ENCODE measurements at places on chromosomes 11 and 22.

GRCh38 chr11:31645747-31646146 lies 136.2 kb downstream of the ELP4 start:
- DNase-seq, result no peak

GRCh38 chr22:37244922-37245722 lies 1.1 kb upstream of the RAC2 start:
- DNase-seq, result no peak

DNA sequence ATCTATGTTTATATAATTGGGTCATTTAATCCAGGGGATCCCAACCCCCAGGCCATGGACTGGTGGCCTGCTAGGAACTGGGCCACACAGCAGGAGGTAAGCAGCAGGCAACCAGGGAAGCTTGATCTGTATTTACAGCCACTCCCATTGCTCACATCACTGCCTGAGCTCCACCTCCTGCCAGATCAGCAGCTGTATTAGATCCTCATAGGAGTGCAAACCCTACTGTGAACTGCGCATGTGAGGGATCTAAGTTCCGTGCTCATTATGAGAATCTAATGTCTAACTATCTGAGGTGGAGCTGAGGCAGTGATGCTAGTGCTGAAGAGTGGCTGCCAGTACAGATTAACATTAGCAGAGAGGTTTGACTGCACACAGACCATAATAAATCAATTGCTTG lies 32.8 kb downstream of the MS4A2 start:
- no peak for DNase-seq

DNA sequence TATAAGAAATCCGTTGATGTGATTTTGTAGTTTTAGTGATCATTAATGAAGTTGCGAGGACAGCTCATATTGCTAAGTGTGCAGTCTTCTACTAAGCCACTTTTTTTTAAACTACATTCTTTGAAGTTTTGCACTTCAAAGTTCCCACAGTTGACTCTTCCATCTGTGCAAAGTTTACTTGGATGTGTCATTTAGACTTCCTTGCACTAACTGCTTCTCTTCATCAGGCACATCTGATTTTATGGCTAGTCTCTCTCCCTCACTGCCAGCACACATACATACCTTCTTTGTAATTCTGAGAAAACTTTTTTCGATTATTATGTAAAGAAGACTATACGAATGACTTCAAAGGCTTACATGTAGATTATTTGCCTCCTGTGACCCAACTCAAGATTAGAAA lies 250.0 kb downstream of the DYNC2H1 start:
- no peak for DNase-seq

GRCh38 chr11:67671211-67671520 lies 3.3 kb downstream of the ALDH3B2 start:
- no peak for DNase-seq

DNA sequence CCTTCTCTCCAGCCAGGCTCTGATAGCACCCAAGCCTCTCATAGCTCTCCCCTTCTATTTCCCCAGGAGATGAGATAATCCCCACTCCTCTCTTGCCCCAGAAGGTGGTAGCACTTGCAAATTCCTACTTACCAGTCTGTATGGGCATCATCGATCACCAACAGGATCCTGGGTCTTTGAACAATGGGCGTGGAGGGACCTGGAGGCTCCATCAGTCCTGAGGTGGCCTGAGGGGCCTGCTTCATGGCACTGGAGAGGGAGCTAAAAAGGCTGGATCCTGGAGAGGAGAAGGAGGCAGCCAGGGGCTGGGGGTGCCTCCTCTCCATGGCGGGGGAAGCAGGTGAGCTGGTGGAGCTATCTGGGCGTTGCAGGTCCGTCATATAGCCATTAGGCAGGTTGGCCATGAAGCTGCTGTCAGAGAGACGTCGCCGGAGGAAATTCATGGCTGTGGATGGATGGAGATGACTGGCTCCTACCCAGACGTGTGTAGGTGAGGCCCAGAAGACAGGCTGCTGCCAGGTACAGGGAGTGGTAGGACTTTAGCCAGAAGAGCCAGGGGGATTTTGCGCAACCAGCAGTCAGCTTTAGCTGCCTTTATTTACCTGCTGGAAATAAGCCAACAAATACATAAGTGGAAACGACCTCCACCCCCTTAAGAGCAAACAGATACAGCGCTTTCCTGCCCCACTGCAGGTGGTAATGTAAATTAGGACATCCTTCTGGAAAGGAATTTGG lies 51.8 kb downstream of the SYN3 start:
- no peak for DNase-seq

DNA sequence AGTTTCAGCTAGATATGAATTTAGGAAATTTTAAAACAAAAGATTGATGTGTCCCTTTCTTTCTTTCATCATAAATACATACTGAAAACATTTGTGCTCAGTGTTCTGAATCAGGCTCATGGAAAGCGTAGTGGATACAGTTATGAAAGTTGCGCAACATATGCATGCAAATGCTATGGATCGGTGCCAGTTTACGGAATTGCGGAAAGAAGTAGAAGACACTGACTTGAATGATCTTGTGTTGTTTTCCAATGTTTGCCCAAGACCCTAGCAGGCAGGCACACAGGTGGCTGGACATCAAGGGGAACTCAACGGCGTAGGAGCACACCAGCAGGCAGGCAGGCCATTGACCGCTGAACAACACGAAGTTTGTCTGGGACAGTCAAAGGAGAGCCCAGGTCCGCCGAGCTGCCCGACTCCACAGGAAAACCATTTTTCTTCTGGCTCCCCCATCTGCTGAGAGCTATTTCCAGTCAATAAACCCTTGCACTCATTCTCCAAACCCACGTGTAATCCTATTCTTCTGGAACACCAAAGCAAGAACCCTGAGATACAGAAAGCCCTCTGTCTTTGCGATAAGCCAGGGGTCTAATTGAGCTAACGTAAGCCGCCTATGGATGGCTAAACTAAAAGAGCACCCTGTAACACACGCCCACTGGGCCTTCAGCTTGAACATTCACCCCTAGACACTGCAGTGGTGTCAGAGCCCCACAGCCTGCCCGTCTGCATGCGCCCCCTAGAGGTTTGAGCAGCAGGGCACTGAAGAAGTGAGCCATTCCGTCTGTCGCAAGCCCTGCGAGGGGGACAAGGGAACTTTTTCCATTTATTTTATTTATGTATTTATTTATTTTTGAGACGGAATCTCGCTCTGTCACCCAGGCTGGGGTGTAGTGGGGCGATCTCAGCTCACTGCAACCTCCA lies 7.4 kb upstream of the BIRC3 start:
- no peak for DNase-seq

- no peak for DNase-seq
Observed at GRCh38 chr22:47012589-47013370, 250.3 kb downstream of the TBC1D22A start.

- no peak for DNase-seq
Observed at GRCh38 chr11:1491379-1491778, 4.8 kb upstream of the MOB2 start.

DNA sequence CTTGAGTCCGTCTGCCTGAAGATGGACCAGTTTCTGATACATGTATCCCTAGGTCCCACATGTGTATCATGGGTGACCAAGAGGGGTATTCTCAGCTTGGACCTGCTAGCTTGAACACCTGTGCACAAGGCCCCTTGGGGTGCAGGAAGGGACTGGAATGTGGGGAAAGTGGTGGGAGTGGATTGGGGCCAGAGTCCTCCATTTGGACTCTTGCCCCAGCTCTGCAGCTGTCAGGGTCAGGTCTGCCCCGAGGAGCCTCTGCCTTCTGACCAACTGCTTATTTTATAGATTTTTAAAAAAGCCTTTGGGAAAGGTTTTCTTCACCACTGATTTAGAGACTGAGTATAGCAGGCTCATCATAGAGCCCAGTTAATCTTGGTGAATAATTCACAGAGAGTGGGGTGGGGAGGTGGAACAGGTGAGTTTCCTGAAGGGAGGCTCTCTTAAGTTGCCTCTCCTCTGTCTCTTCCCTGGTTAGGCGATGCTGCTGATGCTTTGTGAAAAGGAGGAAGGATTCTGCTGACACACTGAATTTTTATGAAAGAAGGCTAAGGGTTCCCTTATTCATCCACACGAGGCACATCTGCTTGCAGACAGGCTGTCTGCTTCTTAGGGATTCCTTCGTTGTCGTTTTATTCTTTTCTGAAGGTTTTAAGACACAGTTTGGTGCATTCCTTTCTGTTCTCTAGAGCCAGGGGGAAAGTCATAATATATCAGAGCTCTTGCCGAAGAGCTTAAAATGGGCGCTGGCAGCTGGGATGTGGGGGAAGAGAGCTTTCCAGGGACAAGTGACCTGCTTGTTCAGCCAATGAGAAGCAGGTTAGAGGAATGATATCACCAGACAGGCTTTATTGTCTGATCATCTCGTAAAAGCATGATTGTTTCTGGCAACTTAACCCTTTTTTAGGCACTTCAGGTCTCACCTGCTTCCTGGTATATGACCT lies 19.9 kb downstream of the TRIM44 start:
- DNase-seq, result peak; percentile 4

DNA sequence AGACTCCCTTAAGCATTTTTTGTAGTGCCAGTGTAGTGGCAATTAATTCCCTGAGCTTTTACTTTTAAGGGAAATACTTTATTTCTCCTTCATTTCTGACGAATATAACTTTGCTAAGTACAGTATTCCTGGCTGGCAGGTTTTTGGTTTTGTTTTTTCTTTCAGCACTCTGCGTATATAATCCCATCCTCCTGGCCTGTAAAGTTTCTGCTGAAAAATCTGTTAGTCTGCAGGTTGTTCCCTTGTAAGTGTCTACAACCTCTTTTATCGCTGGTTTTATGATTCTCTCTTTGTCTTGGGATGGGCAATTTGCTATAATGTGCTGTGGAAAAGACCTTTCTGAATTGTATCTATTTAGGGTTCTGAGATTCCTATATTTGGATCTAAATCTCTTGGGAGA lies 56.0 kb downstream of the KCNQ1OT1 start:
- DNase-seq, result no peak

DNA sequence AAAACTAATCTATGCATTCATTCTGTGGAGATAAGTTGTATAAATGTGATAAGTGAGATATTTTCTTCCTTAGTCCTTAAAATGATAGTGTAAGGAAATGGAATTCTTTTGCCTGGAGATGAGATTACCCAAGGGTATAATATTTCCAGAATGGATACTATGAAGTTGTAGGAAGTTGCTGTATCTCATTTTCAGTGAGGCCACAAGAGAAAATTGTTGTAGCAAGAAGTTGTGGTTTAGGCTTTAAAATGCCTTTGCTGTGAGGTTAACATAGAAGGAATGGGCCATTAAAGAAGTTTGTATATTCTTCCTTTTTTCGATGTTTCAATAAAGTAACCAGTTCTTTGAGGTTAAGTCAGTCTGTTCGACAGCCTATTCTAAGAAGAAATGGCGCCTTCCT lies 50.7 kb upstream of the LIN7C start:
- no peak for DNase-seq

GRCh38 chr11:86608251-86608799 lies 64.1 kb downstream of the ME3 start:
- DNase-seq, result no peak

GRCh38 chr11:109552376-109552775 lies 130.4 kb downstream of the C11orf87 start:
- no peak for DNase-seq

- no peak for DNase-seq
Observed at GRCh38 chr11:128901653-128902514, 10.7 kb downstream of the KCNJ5 start.

- no peak for DNase-seq
Observed at GRCh38 chr11:107836851-107837250, 21.7 kb downstream of the SLC35F2 start.

DNA sequence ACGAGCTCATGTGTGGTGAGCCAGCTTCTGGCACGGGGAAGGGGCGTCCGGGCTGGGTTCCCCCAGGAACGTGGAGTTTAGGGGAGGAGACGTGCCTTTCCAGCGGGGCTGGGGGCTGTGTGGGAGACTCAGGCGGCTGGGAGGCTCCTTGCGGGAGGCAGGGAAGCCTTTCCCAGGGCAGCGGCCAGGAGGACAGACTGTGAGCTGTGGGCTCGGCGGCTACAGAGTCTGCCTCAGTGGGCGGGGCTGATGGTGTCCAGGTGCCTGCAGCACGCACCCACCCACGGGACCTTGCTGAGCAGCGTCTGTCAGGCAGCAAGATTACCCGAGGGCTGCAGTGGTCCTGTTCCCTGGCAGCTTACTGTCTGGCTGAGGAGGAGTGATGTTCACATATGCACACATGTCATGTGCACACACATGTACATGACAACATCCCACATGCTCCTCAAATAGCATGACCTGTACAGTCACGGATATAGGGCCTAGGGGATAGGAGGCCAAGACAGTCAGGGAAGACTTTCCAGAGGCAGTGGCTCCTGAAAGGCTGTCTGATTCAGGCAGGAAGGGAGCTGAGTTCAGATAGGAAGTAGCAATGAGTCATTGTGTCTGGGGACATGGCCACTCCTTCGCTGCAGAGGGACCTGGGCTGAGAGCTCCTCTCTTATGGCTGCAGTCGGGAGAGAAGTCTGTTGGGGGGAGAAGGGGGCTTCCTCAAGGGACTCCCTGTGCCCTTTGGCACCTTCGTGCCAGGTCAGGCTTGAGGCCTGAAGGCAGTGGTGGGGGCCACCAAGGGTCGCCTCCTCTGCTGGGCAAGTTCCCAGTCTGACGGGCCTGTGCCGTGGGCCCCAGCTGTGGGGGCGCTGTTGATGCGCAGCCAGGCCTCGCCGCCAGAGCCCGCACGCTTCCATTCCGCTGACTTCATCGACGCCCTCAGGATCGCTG lies 23.3 kb upstream of the PPP6R3 start:
- no peak for DNase-seq

DNA sequence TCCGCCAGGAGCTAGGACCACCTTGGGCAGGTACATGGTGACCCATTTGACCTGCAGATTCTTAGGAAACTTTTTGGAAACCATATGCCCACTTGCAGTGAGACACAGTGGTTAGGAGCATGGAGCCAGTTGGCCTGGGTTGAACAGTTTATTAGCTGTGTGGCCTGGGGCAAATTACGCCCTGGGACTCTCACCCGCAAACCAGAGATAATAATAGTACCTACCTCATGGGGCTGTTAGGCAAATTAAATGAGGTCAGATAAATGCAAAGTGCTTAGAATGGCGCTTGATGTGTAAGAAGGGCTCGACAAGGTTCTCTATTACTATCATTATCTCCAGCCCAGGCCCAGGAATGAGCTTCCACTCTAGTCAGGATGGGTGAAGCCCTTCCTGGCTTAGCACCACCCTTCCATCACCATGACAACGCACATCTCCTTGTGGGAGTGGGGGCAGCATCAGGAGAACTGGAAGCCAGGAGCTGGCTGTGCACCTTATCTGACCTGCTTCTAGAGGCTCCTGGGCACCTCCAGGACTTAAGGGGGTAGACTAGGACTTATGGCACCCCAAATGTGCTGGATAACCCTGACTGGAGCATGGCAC lies 5.1 kb downstream of the SYT12 start:
- DNase-seq, result no peak

All from NCI-H1417 treated with DMSO at 0.1 percent for 48 hours (cell line).